Ovary (tissue), 10 donors: ENCODE measurements at places on chromosomes 12 and 14.

DNA sequence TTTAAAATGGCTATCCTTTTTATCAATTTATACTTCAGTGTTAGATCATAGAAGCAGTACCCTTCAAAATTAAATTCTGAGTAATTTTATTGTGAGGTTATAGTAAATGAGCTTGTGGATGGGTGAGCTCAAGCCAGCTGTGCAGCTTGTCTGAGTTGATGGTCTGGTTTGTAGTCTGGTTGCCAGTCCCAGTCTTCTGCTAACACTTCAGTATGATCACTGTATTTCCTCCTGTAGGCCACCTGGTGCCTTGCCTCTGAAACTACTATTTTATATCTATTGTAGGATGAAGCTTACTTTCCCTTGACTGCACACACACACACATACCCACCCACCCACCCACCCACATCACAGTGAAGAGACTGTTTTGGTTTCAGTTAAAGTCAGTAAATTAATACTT is 496.4 kb downstream of the PCNX1 start:
- no peak for DNase-seq

GRCh38 chr12:59615392-59616165 is 19.8 kb downstream of the SLC16A7 start:
- DNase-seq = no peak

DNA sequence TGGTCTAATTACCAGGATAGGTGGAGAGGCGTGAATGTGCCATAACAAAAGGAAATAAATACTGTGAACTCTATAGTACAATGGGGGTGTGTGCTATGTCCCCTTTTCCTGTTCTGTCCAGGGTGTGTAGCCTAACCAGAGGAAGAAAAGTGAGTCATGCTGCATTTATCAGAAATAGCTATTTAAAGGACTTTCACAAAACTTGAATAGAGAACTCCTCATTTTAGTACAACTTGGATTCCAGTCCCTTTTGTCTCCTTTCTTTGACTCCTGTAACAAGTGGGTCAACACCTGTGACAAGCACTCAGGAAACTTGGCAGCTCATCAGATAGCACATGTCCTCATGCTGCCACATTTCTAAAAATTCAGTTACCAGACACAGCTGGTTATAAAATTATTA is 123.4 kb downstream of the CCDC91 start:
- DNase-seq = no peak

DNA sequence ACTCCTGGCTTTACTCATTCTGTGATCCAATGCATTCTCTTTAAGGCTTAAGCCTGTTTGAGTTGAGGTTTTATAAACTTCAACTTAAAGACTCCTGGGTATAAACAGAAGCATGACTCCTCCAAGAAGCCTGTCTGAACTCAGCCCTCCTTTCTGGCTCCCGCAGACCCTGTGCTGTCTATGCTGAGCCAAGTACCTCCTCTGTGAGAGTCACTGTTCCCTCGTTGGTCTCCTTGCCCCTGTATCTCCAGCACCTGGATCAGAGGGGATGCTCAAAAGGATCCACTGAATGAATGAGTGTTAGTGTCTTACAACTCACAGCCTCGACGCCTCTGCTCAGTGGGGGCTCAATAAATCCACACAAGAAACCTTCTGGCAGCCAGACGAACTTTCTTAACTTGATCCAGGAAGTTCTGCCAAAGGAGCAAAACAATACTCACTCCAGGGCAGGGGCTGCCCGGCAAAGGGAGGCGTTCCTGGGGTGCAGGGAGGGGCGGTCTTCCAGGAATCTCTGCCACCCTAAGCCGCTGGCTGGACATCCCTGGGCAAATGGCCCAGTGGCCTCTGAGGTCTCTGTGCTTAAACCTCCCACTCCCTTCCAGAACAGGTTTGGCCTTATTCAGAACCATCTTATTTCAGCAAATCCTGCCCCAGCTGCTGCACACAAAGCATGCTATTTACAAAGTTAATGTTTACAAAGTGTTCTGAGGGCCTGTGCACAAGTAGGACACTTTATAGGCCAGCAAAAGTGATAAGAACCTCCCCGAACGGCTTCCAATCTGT is 32.9 kb downstream of the MAP1LC3B2 start:
- peak; percentile 61 for DNase-seq

GRCh38 chr14:22861651-22862050 is 9.9 kb upstream of the LRP10 start:
- no peak for DNase-seq

DNA sequence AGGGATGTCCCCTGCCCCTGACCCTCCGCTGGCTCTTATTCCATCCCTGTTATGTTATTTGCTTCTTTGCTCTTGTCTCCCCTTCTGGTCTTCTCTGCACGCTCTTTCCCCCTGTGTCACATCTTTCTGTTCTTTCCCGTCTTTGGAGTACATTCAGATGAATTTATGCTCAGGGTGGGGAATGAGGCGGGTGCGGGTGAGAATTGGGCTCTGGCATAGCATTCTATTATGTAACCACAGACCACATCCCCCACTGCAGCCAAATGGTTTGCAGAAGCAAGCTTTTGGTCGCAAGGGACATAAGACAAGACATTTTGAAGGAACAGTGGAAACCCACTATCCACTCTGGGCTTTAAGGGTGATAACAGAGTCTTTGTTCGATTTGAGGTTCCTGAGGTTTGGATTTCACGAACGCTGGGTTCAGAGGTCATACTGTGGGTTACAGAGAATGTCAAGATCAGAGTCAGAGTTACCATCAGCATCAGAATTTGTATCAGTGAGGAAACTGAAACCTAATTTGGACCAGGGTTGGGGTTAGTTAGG is 3.8 kb downstream of the ENDOU start:
- DNase-seq = peak; percentile 12
